HFF-Myc (cell line): ENCODE measurements at places on chromosomes 2 and 18.

DNA sequence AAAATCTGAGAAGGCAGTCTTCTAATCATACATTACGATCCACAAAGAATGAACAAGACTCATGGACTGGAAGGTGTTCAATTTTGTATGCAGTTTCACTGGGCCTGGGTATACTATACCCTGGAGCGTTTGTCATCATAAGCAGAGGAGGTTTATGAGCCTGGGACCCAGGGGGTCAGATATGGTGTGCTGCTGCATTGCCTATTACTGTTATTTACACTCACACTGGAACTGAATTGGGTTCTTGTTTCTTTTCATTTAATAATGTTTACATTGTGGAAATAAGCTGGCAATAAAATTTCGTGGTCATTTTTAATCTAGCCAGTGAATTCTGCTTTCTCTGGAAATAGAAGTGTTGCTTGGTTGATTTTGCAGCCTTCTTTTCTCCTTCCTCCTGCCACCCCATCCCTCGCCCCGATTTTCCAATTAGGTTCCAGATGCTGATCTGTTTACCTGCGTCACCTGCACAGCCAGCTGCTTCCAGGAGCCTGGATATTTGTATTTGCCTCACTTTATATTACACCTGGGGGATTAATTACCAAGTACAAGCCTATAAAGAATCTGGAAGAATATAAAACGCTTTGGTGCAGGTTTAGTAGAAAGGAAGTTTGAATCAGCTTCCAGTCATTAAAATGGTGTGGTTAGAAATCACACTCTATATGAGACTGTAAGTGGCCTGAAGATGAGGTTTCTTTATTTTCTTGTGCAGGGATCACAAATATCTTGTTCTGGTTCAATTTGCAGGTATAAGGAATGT is 234.4 kb downstream of the SOCS6 start:
- DNase-seq, result no peak

DNA sequence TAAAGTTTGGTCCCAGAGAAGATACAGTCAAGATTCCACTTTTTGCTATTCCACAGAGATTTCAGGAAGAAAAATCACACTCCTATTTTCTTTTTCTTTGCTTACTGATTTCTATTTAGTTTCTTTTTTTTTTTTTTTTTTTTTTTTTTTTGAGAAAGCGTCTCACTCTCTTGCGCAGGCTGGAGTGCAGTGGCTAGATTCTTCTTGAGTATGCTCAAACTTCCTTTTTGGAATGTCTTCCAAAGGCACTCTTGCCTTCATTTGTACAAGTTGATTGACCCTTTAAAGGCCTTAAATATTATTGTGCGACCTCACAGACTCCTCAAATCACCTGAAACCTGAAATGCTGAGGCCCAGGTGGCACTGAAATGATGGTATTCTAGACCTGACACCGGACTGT is 9.6 kb downstream of the SCN1A start:
- no peak for DNase-seq

GRCh38 chr2:40352041-40352702 is 99.7 kb downstream of the SLC8A1 start:
- no peak for DNase-seq

GRCh38 chr2:131050896-131051295 is 42.4 kb downstream of the FAM168B start:
- DNase-seq, result no peak

GRCh38 chr2:76867854-76868253 is 654.3 kb downstream of the LRRTM4 start:
- DNase-seq, result no peak

DNA sequence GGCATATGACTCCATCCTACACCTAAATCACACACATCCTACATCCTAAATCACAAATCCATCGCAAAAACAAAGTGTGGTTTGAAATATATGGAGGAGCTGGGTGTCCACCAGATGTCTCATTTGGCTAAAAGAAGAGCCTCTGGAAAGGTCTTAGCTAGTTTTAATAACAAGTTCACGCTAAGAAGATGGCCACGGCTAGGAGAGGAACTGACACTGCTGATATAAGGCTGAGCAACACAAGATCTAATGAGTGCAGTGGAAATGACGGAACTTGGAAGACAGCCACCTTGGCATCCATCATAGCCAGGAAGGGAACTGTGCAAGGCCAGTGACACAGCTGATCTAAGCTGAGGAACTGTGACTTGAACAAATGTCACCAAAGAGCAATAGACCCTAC is 60.0 kb upstream of the AGAP1 start:
- no peak for DNase-seq

GRCh38 chr2:134845719-134846118 is 7.3 kb downstream of the ACMSD start:
- peak; percentile 6 for DNase-seq

DNA sequence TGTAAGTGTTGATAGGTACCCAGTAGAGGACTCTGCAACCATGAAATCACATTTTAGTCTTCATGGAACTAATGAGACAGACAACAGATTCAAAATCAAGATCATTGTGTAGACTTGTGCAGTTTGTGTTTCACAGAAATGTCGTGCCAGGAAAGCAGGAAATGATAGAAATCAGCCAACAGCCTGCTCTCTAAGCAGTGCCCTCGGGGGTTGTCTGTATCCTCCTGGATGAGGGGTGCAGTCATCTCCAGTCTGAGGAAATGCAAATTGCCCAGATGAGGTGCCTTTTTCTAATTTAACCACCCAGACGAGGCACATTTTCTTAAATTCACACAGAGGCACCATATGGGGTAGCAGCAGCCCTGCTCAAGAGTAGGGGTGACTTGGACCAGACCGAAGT is 663.1 kb downstream of the XIRP2 start:
- no peak for DNase-seq

DNA sequence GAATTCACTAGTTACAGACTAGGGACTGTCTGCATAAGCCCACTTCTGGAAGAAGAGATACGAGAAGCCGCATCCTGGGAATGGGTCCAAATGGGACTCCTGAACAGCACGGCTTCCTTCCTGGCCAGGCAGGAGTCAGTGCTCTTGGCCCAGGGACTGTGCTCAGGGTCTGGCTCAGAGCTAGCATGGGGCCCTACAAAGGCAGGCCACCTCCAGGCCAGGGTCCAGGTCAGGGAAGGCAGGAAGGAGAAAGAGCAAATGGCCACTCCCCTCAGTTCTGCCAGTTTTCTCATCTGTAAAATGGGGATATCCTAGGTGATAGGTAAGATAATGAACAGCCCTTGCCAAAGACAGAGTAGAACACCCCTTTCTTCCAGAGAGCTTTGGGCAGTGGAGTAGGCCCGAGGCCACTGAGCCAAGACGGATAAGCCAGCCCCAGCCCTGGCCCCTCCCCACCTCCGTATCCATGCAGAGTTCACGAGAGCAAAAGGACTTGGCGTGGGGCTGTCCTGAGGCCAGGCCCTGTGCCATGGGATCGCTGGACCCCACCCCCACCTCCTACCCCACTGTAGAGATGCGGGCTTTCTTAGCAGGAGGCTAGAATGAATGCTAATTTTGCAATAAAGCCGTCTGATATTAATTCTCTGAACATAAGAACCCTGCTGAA is 190.1 kb downstream of the MGAT5 start:
- DNase-seq, result no peak

GRCh38 chr2:175621821-175622220 is 380.2 kb downstream of the LNPK start:
- no peak for DNase-seq

GRCh38 chr2:63334910-63335309 is 253.4 kb downstream of the WDPCP start:
- no peak for DNase-seq

- DNase-seq, result no peak
Measured at GRCh38 chr2:10720306-10720705, 1.1 kb upstream of the ATP6V1C2 start.

- no peak for DNase-seq
Measured at GRCh38 chr2:25165992-25166875, 2.1 kb downstream of the POMC start.

DNA sequence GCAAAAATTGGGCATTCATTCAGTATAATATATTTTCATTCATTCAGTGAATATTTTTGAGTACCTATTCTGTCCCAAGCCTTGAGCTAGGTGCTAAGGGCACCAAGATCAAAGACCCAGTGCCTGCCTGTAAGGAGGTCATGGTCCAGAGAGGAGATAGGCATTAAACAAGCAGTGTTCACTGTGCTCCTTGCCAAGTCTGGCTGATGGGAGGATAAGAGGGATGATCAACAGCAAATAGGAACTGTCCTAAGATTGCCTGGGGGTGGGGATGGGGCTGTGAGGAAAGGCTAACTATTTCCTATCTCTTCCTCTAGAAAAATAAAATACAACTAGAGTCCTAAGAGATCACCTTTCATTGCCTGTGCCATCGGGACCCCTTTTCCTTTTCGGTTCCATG is 60.4 kb downstream of the SETBP1 start:
- DNase-seq, result no peak

DNA sequence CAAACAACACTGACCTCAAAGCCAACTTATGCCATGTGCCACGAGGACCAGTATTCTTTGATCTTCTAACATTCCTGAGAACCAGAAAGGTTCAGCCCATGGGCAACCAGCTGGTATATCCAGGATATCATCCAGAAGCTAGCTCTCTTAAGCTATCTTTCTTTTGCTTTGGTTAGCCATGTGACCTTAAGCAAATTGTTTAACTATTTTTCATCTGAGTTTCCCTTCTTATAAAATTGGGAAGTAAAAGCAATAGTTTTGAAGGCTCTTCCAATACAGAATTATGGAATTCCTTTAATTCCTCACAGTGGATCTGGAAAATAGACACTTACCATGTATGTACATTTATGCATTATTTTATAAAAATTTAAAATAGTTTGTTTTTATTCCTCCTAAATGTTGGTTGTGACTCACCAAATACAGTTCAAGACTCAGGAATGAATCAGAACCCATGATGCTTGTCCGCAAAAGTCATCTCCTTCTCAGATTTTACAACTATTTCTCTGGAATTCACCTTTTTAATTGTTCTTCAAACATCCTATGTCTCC is 435.7 kb downstream of the ZEB2 start:
- no peak for DNase-seq

DNA sequence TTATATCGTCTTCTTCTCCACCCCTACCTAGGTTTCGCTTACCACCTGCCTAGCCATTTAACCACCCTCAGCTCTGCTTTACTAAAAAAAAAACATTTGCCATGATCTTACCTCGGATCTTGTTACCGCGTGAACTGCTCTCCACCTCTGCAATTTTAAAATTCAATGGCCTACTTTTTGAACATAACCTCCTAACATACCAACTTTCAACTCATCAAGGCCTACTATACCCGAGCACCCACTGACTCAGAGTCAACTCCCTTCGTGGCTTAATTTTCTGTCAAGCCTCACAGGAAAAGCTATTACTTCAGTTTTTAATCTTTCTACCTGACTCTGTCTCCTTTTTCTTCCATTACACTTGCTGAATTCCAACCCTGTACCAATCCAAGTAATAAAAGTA is 55.7 kb downstream of the ATAD2B start:
- DNase-seq, result no peak

DNA sequence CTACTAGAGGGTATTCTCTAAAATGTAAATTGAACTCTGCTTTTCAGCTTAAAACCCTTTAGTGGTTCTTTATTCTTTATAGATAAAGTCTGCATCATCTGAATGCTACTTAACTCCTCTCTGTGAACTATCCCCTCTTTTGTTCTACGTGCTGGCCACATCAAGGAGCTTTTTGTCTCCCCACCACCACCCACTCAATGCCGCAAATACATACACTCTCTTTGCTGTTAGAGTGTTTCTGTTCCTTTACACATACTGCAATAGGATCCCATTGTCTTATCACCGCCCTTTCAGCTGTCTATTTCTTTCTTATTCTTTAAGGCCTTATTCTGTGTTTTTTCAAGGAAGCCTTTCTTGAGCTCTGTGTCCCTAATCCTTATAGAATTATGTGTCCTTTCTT is 83.3 kb downstream of the EML4 start:
- DNase-seq, result no peak

- no peak for DNase-seq
Measured at GRCh38 chr2:35891528-35891927, 464.1 kb upstream of the CRIM1 start.

- DNase-seq, result no peak
Measured at GRCh38 chr2:129174143-129174542, 805.3 kb upstream of the RAB6C start.

GRCh38 chr2:32068-32467 is 14.2 kb downstream of the FAM110C start:
- no peak for DNase-seq

- DNase-seq, result no peak
Measured at GRCh38 chr2:85189606-85190270, 56.5 kb downstream of the TCF7L1 start.

DNA sequence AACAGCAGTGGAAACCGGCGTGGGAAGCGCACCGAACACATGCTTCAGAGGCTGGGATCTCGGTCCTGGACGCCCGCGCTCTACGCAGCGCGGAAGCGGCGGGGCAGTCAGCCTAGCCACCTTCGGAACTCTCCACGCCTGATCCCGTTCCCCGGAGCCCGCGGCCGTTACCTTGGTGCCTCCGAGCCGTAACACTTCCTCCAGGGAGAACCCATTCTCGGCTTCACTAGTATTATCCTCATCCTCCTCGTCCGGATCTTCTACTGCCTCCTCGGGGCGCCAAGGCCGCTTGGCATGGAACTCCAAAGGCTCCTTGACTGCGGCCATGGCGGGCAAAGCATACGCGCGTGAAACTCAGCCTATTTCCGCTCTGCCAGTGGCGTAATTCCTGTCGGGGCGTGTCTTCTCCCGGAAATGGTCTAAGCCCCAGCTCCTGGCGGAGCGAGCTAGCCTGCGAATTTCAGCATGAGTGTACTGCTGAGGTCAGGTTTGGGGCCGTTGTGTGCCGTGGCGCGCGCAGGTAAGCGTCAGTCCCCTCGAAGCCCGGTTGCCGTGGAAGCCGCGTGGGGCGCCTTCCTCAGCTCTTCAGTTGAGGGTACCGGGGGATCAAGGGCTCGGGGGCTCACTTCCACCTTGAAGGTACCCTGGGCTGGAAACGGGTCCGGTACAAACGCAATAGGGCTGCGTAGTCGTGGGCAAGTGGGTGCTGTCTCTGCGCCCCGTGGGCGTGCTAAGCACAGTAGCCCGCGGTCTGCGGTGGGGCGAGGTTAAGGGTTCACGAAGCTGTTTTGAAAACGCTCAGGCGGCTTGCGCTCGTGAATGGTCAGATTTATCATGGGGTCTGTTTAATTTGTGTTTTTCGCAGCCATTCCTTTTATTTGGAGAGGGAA is at the start of the genes CEBPZ and NDUFAF7:
TSS of gene CEBPZ (minus strand) at position 356 of the 890 bp plus-strand sequence. CDS start at position 327, 29 bp downstream.
TSS of gene NDUFAF7 (plus strand) at position 418 of the 890 bp plus-strand sequence. CDS start at position 466, 48 bp downstream.
- DNase-seq, result peak; percentile 81

- DNase-seq, result no peak
Measured at GRCh38 chr2:12577091-12577490, 139.6 kb upstream of the TRIB2 start.

- DNase-seq, result no peak
Measured at GRCh38 chr2:73117441-73117840, 4.7 kb upstream of the RAB11FIP5 start.
